ENCODE measurements at places on chromosomes 7 and 10.

DNA sequence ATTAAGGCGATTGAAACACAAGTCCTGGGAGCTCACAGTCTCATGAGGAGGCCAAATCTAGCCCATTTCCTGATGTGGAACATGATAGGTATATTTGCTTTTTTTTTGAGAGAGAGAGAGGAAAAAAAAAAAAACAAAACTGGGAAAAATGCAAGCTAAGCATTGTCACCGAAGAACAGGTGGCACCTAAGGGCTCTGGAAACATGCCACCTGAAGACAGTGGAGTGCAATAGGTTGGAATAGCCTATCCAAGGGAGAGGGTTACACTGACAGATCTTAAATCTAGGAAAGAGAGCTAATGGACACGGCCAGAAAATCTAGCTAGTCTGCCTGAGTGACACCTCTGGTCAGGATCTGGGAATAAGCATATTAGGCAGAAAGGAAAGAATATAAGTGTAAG, 110.2 kb downstream of the SRI start:
- DNase-seq = no peak

GRCh38 chr10:75828413-75828812, 397.0 kb downstream of the LRMDA start:
- no peak for DNase-seq

DNA sequence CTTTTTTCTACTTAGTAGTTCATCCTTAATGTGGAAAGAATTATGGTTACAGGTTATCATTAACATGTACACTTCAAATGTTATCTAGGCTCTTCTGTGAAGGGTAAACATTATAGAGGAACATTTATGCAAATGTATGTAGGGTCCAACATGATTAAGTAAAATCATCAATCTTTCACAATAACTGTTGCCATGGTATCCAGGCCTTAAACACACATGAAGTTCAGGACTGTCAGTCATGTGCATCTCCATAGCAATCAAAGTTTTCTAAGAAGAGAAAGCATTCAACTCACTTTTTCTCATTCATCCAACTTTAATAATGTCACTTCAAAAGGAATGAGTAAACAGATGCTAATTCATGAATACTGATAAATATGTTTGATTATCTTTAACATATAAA, 83.6 kb downstream of the DNAJC1 start:
- DNase-seq = no peak

DNA sequence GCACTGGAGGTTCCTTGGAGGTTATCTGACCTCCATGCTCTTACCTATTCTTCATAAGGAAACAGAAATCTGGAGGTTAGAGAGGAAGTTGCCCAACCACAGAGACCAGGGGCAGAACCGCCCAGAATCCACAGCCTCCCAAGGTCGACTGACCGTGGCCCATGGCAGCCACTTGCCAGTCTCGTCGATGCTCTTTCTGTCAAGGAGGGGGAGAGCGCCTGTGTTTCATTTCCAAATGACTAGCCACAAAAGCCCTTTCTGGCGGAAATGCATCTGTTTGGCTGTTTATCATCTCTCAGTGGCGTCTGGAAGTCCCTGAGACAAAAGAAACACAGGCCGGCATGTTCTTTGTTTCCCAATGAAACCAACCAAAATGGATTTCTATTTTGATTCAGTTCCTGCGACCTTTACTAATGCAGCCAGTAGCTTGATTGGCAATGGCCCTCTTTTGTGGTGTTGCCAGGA, 2.9 kb downstream of the RAMP3 start:
- no peak for DNase-seq

Data from stimulated activated CD4-positive, alpha-beta T cell treated with anti-CD3 and anti-CD28 coated beads, Interleukin-4, amount 100 ng/mL, for 24 hours (primary cell).